ENCODE measurements at places on chromosomes 1 and 21.

- DNase-seq, result no peak
Observed at GRCh38 chr1:116733476-116734365, 20.5 kb upstream of the CD2 start.

DNA sequence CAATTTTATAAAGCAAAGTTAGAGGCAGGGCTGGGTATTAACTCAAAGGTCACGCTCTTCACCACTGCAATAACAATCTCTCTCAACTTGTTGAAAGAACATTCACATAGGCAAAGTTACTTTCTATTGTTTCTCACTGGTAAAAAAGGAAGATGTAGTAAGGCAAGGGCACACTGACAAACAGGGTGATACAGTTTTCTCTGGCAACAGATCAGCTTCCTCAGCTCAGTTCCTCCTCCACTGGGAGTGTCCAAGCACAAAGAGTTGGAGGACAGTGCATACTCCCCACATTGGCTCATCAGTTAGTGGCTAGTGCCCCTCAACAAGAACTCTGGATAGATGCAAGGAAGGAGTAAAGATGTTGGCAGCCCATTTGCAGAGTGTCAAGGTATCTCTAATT lies 3.7 kb downstream of the PLPPR4 start:
- DNase-seq, result no peak

DNA sequence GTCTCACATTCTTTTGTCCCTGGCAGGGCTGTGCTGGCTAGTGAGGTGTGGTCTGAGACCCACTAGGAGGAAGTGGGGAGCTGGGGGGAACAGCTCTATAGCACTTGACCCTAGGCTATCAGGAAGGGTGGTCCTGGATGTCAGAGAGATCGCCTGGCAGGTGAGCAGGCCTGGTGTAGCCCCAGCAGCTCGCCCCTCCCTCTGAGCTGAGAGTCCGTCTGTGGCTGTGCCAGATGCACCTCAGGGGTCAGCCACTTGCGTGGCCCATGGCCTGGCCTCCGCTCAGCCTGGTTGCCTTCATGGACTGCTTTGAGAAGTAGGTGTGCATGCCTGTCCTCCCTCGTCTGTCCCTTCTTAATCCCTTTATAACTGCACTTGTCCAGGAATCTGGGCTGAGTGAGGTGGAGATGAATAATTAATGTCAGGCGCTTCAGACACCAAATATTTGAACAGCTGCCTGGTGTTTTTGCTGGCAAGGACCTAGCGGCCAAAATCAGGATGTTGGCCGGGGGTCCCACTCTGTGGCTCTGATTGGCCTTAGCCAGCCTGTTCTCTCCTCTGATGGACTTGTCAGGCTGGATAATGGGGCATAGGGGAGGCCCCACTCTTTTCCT lies 30.5 kb downstream of the TMEM53 start:
- no peak for DNase-seq

DNA sequence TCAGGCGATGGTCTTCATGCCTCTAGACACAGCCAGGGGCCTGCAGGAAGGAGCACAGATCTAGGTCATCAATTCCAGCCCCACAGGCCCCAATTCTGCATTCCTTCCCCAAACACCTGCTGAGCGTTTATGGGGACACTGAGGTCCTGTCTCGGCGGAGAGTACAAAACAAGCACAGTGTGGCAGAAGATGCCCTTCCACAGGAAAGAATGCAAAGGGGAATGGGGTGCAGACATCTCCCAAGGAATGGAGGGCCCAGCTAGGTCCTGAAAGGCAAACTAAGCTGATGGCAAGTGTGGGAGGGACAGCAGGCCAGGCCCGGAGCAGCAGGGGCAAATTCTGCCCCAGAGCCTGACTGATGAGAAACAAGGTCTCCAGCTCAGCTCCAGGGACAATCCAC lies 3.5 kb upstream of the S100A8 start:
- DNase-seq, result no peak

DNA sequence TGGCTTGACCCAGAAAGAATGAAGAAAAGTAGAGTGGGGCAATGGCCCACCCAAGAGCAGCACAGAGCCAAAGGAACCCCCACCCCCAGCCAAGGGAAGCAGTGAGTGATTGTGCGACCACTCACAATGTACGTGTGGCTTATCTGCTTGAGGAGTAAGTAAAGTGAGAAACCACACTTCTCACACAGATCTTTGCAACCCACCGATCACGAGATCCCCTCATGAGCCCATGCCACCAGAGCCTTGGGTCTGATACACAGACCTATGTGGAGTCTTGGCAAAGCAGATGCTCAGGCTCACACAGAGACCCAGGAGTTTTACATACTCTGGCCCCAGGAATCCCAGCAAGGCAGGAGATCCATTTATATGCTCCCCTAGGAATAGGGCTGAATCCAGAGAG lies 14.0 kb upstream of the SLC9C2 start:
- no peak for DNase-seq

DNA sequence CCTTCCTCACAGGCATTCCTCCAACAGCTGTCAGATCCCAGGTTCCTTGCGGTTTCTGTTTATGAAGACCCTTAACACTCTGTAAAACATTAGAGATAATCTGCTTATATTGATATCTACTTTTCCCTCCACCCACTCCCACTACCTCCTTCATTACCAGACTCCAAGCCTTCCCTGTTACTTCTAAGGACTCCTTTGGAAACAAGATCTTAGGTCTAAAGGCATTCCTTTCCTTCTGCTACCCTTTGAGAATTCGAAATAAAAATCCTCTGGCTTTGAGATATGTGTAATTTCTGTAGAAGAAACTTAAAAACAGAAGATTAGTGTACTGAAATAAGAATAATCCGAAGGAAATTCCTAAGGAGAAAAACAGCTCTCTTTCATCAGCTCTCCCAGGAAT lies 23.7 kb upstream of the LYPLAL1 start:
- DNase-seq, result no peak

DNA sequence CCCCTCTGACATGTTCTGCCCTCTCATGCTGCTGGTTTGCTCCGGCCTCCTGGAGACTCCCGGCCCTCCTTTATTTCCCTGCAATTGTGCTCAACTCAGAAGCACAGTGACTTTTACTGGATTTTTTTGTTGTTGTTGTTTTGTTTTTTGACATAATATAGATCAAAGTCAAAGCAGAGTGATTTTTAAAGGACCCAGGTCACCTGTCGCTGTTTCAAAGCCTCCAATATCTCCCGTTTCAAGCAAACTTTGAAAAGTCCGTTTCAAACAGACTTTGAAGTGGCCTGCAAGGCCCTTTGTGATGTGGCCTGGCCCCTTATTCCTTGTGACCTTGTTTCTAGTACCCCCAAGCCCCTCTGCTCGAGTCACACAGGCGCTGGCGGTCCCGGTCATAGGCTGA lies 58.1 kb downstream of the TBCE start:
- DNase-seq, result no peak

DNA sequence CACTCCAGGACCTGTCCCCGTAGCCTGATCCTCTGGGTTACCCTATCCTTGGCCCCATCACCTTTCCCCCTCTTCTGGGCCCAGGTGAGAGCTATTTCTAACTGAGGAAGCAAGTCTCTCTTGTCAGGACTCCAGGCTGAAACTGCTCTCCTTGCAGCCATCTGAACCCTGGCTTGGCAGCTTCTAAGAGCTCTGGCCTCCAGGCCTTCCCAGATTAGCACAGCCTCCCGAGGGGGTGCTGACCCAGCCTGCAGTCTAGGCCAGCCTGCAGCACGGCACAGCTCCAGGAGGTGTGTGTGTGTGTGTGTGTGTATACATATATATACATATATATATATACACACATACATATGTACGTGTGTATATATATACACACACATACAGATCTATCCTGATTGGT lies 17.4 kb downstream of the CACNA1S start:
- no peak for DNase-seq

DNA sequence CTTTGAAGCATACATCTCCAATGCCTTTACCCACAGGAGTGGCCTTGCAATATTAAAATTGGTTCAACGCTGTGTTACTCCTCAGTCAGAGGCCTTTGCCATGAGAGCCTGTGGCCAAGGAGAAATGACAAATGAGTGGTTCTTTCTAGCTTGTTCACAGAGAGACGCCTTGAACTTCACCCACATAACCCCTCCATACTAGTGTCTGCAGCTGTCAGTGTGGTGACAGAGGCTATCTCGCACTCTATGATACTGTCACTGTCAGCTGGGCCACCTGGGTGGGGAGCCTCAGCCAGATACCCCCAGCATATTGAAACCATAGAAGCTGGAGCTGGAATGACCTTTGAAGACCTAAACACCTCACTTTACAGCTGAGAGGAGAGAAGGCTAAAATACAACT lies 57.4 kb upstream of the LBR start:
- DNase-seq, result no peak

- DNase-seq, result no peak
Observed at GRCh38 chr1:145826030-145826429, 2.0 kb downstream of the POLR3C start.

DNA sequence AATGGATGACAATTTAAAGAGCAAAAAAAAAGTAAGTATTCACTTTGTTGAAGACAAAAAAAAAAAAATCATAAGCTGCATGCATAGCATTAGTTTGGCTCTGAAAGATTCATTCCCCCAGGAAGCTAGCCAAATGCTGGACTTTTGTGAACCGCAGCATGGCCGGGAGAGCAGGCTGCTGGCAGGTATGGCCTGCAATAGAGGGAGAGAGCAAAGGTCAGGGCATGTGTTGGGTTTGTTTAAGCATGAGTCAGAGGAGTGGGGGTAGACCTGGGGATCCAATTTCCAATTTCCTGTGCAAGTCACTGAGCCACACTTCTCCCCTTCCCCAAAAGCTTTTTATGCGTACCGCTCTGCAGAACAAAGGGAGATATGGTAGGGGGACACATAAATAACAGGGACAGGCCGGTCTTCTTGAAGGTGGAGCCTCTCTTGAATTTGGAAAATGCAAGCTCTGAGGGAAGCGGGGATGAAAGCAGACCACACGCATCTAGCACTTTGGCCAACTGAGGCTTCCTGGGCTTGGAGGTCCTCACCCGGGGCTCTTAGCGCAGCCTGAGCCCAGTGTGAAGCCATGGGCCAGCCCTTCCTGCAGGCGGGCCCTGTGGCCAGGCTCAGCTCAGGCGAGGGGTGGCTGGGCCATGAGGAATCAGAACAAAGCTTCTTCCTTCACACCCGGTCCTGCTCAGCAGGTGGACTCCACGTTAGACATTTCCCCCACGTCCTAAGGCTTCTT lies 171.1 kb downstream of the TOMM20 start:
- DNase-seq, result no peak

- DNase-seq, result no peak
Observed at GRCh38 chr1:105087506-105087905, 1337.8 kb downstream of the AMY1C start.

DNA sequence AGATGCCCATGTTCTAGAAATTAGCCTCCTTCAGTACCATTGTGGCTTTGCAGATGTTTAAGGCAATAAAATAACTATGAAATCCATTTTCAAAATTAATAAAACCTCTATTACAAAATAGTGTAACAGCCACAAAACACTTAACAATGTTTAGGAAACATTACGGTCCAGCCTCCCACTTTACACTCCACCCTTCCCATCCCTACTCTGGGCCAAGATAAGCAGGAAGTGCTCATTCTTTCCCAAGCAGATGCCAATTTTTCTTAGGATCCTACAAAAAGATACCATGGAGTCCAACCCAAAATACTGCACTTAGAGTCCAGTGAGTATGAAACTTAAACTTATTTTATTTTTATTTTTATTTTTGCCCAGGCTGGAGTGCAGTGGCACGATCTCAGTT lies 150.8 kb downstream of the NR5A2 start:
- no peak for DNase-seq

GRCh38 chr1:89487972-89488371 lies 36.7 kb upstream of the LRRC8B start:
- DNase-seq, result no peak

DNA sequence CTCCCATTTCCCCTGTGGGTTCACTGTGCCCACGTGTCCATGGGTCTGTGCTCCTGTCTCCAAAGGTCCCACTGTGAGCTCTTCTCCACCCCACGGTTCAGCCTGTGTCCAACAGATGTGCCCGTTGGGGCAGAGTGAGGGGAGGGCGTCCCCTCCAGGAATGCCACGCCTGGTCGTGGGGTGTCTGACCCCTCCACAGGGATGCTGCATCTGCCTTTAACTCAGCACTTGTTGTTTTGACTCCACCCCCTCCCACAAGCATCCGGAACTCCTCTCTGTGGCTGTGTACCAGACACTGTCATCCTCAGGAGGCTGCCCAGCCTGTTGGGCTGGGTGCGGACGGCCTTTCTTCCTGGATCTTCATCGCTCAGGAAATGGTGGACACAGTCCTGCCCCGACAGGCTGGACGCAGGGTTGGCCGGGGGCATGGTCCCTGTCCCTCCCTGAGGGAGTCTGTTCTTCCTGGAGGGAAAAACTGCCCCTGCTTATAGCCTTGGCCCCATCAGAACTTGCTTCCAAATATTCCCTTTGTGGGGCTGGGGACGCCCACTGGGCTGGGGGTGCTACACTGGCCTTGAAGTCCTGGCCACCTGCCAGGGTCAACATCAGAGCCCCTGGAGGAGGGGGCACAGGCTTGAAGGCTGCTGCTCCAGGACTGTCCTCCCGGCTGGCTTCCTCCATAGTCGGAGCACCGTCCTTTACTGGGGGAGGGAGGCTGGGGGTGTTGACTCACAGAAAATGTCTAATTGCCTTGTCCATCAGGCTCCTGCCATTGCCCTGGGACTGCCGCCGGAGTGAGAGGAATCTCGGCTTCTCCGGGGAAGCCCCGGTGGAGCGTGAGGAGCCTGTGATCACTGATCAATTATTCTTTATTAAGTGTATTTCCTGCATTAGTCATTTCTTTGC lies 182.0 kb upstream of the C1orf174 start:
- DNase-seq, result no peak

- no peak for DNase-seq
Observed at GRCh38 chr1:93591676-93592550, 89.7 kb downstream of the BCAR3 start.

DNA sequence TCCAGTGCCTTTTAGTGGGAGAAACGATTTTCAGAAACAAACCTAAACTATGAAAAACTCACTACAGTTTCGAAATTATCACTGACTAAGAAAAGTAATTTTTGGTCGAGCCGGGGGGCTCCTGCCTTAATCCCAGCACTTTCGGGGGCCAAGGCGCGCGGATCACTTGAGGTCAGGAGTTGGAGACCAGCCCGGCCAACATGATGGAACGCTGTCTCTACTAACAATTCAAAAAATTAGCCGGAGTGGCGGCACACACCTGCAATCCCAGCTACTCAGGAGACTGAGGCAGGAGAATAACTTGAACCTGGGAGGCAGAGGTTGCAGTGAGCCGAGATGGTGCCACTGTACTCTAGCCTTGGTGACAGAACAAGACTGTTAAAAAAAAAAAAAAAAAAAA lies 3.0 kb downstream of the CFHR3 start:
- DNase-seq, result no peak

DNA sequence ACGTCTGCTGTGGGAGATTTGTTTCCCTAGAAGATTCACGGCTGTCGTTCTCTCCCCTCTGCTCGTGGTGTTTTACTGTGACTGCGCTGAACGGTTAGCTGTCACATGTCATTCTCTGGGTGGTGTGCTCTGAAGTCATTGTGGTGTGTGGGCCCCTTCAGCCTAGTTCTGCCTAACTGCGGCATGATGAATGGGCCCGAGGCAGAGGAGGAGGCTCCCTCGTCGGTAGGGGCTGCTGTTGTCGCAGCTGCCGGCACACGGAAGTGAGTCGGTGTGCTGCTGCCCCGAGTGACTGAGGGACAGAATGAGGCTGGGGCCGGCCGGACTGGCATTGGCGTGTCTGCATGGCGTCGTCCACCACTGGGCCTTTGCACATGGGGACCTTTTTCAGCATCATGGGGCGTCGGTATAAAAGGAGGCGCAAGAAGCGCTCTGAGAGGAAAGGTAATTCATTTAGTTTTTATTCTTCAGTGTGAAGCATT lies 77.9 kb downstream of the ADARB1 start:
- no peak for DNase-seq

Measured in activated naive CD4-positive, alpha-beta T cell (primary cell).